ENCODE measurements at places on chromosomes 13 and 19. TPM values are rescaled to one million over a fixed set of nuclear protein-coding genes. Genes with fewer than 3 reads are reported as not detected.
A peak's percentile ranks its signal among the peaks of the same experiment; 100 is the strongest.

DNA sequence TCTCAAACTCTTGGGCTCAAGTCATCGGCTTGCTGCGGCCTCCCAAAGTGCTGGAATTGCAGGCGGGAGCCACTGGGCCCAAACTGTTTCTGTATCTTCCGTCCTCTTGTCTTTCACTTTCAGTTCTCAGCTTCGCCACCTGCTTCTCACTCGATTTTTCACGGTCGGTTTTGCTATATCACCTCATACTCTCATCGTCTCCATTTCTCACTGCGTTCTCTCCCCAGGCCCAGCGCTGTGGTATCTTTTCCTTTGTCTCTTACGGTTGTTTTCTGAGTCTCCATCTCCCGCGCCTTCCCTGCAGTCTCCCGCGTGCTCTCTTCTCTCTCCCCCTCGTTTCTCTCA is 14.9 kb downstream of the SSC5D start:
- no peaks in the 10 kb centered on the region for H3K27me3 ChIP-seq
- H3K27ac ChIP-seq = peak overlapping the region; percentile 92
- peaks cover 10% of the 10 kb centered on the region for H3K36me3 ChIP-seq
- H3K4me1 ChIP-seq = peaks cover 21% of the 10 kb centered on the region
- peak overlapping the region; percentile 73 for H3K4me3 ChIP-seq

GRCh38 chr13:65057986-65058385 is 2172.2 kb downstream of the PCDH9 start:
- no peak overlapping the region for H3K27ac ChIP-seq
- H3K36me3 ChIP-seq = no peaks in the 10 kb centered on the region
- DNase-seq = no peak
- H3K4me1 ChIP-seq = no peaks in the 10 kb centered on the region
- H3K4me3 ChIP-seq = no peak overlapping the region
- H3K27me3 ChIP-seq = no peaks in the 10 kb centered on the region

DNA sequence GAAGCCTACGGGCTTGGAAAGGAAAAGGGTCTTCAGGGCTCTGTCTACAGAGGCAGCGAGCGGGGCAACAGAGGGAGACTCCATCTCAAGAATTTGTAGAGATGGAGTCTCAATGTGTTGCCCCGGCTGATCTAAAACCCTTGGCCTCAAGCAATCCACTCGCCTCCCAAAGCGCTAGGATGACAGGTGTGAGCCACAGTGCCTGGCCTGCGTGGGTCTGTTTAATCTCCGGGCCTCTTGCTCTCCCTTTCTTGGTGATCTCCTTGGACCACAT is 8.1 kb downstream of the RPS9 start:
- no peaks in the 10 kb centered on the region for H3K27me3 ChIP-seq
- peaks cover 59% of the 10 kb centered on the region for H3K36me3 ChIP-seq
- peaks cover 78% of the 10 kb centered on the region for H3K4me1 ChIP-seq

DNA sequence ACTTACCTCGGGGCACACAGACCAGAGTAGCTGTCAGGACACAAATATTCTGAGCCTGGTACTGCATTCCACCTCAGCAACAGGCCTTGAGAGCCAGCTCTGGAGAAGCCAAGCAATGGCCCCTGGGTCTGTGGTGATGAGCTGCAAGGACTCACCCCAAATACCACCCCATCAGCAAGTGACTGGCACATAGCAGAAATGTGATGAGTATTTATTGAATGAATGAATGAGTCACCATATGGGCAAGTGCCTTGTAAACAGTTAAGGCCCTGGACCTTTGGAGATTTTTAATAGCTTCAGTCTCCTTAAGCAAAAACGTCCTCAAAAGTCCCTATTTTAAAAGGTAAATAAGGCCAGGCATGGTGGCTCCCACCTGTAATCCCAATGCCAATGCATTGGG is 18.2 kb downstream of the GSX1 start:
- peaks cover 16% of the 10 kb centered on the region for H3K27me3 ChIP-seq
- H3K4me3 ChIP-seq = no peak overlapping the region
- H3K36me3 ChIP-seq = no peaks in the 10 kb centered on the region
- no peak for DNase-seq
- no peak overlapping the region for H3K27ac ChIP-seq

- H3K4me3 ChIP-seq = no peak overlapping the region
- H3K4me1 ChIP-seq = peaks cover 37% of the 10 kb centered on the region
- H3K27me3 ChIP-seq = no peaks in the 10 kb centered on the region
- peaks cover 10% of the 10 kb centered on the region for H3K36me3 ChIP-seq
- no peak for DNase-seq
Measured at GRCh38 chr13:41025518-41025917, 6.4 kb upstream of the ELF1 start.

GRCh38 chr13:41577436-41577835 is 120.1 kb downstream of the RGCC start:
- peak overlapping the region; percentile 58 for H3K27ac ChIP-seq
- peaks cover 32% of the 10 kb centered on the region for H3K36me3 ChIP-seq
- no peaks in the 10 kb centered on the region for H3K27me3 ChIP-seq
- DNase-seq = no peak

DNA sequence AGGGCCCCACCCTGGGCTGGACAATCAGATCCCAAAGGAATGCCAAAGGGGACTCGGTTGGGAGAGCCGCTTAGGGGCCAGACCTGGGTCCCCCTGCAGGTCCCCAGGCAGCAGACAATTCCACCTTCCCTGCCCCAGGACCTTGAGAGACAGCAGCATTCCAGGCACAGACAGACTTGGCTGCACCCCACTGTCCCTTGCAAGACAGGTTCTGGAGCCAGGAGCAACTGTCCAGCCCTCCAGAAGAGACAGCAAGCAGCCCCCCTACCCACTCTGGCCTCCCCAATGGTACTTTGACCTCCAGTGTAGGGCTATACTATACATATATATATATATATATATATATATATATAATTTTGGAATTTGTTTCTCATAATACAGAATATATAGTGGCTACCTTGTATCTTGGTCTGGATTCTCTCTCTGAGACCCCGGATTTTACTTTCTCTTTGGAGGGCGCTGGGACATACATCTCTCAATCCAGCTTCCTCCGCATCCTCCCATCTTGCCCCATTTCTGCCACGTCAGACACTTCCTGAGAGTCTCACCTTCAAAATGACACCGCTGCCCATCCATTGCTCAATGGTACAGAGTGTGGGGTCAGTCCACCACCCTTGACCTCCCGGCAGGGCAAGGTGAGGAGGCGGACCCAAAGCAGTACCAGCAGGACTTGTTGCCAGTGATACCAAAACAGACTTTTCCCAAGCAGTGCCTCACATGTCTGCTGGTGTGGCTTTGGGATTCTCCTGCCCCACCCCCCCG is 12.7 kb downstream of the SMIM24 start:
- H3K36me3 ChIP-seq = no peaks in the 10 kb centered on the region
- H3K27me3 ChIP-seq = no peaks in the 10 kb centered on the region
- no peak overlapping the region for H3K27ac ChIP-seq
- H3K4me3 ChIP-seq = no peak overlapping the region
- H3K4me1 ChIP-seq = no peaks in the 10 kb centered on the region

DNA sequence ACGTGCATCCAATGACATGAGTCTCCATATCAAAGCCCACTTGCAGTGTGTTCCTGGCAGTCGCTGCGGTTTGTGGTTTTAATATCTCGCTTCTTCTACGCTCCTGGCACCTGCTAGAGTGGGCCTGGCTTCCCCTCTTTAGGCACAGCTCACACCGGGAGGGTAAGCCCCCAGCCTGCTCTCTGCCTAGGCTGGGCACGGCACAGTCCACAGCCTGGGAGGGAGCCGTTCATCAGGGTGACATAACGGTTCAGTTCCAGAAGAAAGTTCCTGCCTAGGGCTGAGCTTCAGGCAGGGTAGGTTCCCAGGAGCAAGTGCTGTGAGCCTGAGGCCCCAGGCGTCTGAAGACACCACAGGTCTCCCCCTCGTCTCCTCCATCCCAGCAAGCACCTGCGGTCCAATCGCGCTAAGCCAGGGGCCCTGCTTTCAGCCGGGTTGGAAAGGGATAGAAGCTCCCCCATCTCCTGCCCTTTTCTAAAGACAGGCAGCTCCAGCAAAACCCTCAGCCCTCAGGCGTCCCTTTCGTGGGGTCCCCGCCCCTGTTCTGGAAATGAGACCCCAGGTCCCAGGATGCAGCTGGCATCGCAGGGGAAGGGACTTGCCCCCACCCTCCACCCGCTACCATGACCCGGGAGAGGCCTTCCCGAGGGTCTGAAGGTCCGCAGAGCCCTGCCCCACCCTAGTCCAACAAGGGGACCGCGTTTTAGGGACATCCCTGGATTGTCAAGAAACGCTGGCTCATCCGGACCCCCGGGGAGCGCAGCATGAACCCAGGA is 121.6 kb upstream of the ZNF507 start:
- H3K36me3 ChIP-seq = no peaks in the 10 kb centered on the region
- DNase-seq = no peak
- peaks cover 35% of the 10 kb centered on the region for H3K27me3 ChIP-seq
- H3K4me1 ChIP-seq = peaks cover 15% of the 10 kb centered on the region
- no peak overlapping the region for H3K4me3 ChIP-seq
- no peak overlapping the region for H3K27ac ChIP-seq

DNA sequence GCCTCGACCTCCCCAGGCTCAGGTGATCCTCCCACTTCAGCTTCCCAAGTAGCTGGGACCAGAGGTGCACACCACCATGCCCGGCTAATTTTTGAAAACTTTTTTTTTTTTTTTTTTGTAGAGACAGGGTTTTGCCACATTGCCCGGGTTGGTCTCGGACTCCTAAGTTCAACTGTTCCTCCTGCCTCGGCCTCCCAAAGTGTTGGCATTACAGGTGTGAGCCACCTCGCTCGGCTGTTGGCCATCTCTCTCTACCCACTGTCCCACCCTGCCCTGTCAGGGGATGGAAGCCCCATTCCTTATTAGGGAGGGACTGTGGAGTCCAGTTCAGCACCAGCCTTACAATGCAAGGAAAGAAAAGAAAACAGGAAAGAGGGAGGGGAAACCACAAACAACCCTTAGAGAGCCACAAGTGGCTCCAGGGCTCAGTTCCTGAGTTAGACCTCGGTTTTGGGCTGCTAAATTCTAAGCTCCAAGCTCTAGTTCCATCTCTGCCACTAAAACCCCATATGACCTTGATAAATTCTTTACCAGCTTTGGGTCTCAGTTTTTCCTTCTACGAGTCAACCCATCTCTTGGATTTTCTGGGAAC is 31.7 kb downstream of the ACTL9 start:
- peaks cover 82% of the 10 kb centered on the region for H3K4me1 ChIP-seq
- H3K36me3 ChIP-seq = peaks cover 8% of the 10 kb centered on the region
- no peaks in the 10 kb centered on the region for H3K27me3 ChIP-seq
- no peak overlapping the region for H3K4me3 ChIP-seq

- peaks cover 12% of the 10 kb centered on the region for H3K27me3 ChIP-seq
- no peaks in the 10 kb centered on the region for H3K4me1 ChIP-seq
- no peaks in the 10 kb centered on the region for H3K36me3 ChIP-seq
- H3K27ac ChIP-seq = no peak overlapping the region
- H3K4me3 ChIP-seq = no peak overlapping the region
Measured at GRCh38 chr13:39410096-39410901, 192.7 kb downstream of the LHFPL6 start.

GRCh38 chr13:35988648-35989081 is 142.5 kb downstream of the DCLK1 start:
- H3K27ac ChIP-seq = no peak overlapping the region
- no peaks in the 10 kb centered on the region for H3K27me3 ChIP-seq
- no peak for DNase-seq

DNA sequence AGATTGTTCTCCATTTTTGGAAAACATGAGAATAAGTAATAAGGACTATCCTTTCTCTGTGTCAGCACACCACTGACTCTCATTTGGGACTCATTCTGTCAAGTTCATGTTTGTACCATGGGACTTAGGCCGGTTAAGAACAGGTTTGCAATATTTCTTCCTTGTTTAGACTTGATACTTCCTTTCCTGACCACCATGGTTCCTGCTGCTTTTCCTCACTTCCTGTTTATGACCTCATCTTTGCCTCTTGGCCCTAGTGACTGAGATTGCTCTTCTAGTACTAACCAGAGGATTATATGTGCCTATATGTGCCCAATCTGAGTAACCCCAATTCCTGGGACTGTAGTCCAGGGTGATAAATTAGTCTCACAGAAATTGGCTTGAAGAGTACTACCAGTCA is 32.5 kb upstream of the NDFIP2 start:
- no peaks in the 10 kb centered on the region for H3K27me3 ChIP-seq
- no peak overlapping the region for H3K27ac ChIP-seq
- DNase-seq = peak; percentile 8
- H3K4me3 ChIP-seq = no peak overlapping the region
- H3K4me1 ChIP-seq = peaks cover 69% of the 10 kb centered on the region
- no peaks in the 10 kb centered on the region for H3K36me3 ChIP-seq

GRCh38 chr13:73337532-73337931 is 278.7 kb downstream of the KLF5 start:
- no peak overlapping the region for H3K27ac ChIP-seq
- H3K4me1 ChIP-seq = no peaks in the 10 kb centered on the region
- H3K27me3 ChIP-seq = no peaks in the 10 kb centered on the region
- no peaks in the 10 kb centered on the region for H3K36me3 ChIP-seq
- DNase-seq = no peak
- H3K4me3 ChIP-seq = no peak overlapping the region

GRCh38 chr19:10965398-10965797 is 4.6 kb downstream of the SMARCA4 start:
- DNase-seq = no peak
- peaks cover 10% of the 10 kb centered on the region for H3K36me3 ChIP-seq
- H3K4me3 ChIP-seq = no peak overlapping the region
- peaks cover 54% of the 10 kb centered on the region for H3K4me1 ChIP-seq
- no peaks in the 10 kb centered on the region for H3K27me3 ChIP-seq

The MTUS2 gene
- not detected for total RNA-seq

The CCDC70 gene
- not detected for total RNA-seq

The PSG7 gene
- not detected for total RNA-seq

The KASH5 gene
- 0.85 TPM for total RNA-seq
